Activated naive CD4-positive, alpha-beta T cell (primary cell): ENCODE measurements at places on chromosomes 11 and 22.

DNA sequence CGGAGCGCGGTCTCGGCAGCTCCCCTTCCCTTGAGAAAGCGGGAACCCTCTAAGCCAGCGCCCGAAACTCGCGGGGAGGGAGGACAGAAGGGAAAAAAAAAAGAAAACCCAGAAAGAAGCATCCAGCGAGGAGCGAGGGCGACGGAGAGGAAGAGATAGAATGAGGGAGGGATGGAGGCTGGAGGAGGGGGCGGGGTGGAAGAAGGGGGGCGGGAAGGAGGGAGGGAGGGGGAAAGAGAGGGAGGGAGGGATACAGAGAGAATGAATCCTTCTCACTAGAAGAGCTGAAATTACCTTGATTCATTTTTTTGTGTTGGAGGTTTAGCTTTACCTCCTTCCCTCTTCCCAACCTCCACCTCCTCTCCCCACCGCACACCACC lies 19.3 kb upstream of the BDNF start:
- DNase-seq, result no peak

- DNase-seq, result no peak
These were observed 27.9 kb upstream of the SLC36A4 start for GRCh38 chr11:93225662-93226061.

DNA sequence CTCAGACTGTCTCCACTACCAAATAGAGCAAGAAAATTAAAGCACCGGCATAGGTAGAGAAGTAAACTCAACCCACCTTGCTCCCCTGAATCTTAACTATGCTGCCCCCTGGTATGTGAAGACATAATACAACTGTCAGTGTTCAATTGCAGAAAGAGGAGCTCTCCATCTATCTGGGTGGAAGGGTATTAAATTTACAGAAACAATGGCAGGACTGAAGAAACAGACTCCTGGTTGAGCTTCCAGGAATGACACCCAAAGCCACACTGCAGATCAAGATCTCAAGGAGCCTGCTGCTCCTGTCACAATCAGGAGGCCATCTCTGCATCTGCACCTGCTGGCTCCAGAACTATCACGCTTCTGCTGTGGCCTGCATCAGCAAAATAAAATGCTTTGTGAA lies 132.1 kb upstream of the BMAL1 start:
- no peak for DNase-seq

DNA sequence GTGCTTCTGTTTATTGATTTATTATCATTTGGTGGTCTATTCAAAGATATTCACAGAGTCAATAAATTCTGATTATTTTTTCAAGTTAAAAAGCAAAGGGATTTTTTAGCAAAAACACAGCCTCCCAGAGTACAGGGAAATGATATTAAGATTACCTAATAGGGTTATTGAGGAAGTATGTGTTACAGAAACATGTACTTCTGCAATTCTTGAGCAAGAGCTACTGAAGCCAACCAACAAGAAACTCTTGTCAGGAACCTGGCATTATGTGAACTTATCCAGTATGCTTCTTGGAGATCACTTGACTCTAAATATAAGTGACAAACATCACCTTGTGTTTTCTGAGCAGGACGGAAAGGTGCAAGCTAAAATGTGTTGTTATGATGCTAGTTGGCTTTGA lies 42.0 kb upstream of the CARD18 start:
- no peak for DNase-seq

GRCh38 chr11:113248702-113249490 lies 65.5 kb upstream of the TTC12 start:
- DNase-seq, result no peak

DNA sequence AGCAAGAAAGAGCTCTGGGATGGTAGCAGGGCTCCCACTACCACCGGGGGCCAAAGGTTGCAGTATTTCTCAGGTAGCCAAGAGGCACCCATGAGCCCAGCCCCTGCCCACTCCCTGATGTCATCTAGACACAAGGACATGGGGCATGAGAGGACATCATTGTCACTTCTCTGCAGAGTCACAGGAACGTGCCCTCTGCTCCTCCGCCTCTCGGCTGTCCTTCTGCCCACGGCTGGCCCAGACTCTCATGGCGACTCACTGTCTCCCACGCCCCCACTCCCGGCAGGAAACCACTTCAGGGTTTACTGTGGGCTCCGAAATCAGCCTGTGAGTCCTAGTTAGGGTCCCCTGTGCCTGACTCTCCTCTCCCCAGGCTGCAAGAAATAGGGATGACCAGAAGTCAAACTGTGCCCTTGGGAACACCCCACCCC lies 1.8 kb upstream of the GAL start:
- no peak for DNase-seq

DNA sequence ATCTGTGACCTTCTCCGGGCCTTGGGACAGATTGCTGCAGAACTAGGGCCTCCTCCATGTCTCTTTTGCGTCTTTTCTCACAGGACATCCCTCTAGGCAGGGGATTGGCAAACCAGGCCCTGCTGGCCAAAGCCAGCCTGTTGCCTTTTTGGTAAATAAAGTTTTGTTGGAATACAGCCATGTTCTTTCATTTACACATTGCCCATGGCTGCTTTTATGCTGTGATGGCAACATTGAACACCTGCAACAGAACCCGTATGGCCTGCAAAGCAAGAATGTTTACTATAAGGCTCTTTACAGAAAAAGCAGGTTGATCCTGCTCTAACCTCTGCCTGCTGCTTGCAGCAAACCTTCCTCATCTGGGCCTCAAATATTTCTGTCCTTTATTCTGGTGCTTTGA lies 56.8 kb upstream of the B3GAT1 start:
- DNase-seq, result no peak

DNA sequence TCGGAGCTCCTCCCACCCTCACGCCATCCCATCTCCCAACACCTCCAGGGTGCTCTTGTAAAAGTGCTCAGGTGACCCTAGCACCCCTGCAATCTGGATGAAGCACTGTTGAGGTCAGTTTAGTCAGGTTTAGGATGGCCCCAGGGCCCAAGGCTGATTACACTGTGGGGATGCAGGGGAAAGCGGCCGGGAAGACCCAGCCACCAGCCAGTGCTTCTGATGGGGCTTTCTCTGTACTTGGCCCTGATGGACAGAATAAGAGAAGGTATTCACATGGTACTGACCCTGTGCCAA lies 28.7 kb downstream of the TPBGL start:
- no peak for DNase-seq

- no peak for DNase-seq
These were observed 3.7 kb downstream of the SNAP29 start for GRCh38 chr22:20862540-20862939.

DNA sequence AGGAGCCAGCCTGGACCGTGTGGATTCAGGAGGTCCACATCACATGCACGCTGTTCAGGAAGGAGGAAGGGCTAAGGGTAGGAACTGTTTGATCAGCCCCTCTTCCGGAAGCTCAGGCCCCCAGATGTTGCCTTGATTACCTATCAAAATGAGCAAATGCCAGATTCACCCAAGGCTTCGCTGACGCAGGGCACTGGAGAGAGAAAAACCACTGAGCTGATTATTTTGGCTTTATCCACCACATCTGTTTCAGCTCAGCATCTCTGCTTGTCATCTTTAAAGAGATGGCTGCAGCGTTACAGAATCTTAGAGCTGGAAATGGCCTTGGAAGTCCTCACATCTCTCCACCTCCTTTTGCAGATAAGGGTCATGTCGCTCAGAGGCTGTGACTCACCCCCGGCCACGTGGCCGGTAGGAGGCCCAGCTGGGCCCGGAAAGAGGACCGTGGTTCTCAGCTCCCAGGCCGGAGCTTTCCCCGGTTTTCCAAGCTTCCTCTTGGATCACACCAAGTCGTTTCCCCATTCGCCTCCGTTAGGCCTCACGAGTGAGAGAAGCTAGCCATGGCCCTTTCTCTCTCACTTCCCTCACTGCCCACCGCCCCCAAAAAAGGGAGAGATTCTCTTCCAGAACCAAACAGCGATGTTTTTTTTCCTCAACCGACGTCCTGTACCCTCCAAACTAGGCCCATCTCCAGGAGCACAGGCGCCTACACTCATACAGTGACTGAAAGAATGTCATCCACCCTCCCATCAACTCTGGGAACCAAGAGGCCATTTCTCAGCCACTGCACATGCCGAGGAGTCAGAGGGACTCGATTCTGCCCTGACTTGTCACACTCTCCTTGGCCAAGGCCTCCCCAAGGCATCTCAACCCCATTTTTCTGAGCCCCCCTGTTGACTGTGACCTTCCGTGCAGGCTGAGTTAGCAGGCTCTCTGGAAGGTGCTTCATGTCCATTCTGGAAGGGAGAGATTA lies 37.6 kb downstream of the LIF start:
- no peak for DNase-seq

- no peak for DNase-seq
These were observed 12.1 kb downstream of the ELF5 start for GRCh38 chr11:34501500-34501899.

GRCh38 chr11:125036933-125037332 lies 26.2 kb upstream of the SLC37A2 start:
- DNase-seq, result no peak
